Omental fat pad (tissue), 4 donors: ENCODE measurements at places on chromosomes 12 and 14.

DNA sequence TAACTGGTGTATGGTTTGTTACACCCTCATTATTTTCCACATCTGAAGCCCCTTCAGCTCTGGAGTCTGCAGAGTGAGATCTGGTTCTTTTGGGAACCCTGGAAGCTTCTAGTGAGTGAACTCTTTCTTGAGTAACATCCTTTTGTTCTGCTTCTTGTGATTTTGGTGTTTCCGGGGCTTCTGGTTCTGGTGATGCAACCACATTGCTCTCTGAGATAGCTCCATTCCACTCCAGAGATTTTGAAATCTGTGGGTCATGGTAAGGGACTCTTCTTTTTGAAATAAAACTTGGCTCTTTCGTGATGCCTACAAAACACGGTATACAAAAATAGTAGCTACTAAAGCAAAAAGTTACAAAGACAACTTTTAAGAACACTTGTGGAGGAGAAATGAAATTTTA is 5.4 kb downstream of the MDM1 start:
- DNase-seq = no peak

GRCh38 chr12:19886639-19887064 is 447.4 kb downstream of the AEBP2 start:
- DNase-seq = no peak

- no peak for DNase-seq
Observed at GRCh38 chr14:104134061-104134965, 4.1 kb upstream of the KIF26A start.

DNA sequence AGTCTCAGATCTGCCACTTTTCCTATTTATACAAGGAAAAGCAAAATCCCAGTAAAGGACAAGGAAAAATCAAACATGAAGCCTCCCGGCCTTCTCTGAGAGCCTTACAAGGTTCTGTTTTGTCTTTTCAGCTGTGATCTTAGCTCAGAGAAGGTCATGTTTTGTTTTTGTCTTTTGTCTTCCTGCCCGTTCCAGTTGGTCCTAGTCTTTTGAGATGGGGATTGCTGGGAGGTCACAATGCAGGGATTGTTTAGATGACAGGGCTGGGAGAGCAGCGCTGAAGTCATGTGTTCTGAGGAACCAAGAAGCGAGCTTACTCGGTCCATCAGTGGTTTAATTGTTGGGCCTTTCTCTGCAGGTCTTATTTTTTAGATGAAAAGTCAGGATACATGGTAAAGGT is 6.0 kb downstream of the PLEKHH1 start:
- no peak for DNase-seq

- no peak for DNase-seq
Observed at GRCh38 chr12:122935318-122935717, 30.9 kb downstream of the ABCB9 start.
